ENCODE measurements at places on chromosomes 12 and 14.

DNA sequence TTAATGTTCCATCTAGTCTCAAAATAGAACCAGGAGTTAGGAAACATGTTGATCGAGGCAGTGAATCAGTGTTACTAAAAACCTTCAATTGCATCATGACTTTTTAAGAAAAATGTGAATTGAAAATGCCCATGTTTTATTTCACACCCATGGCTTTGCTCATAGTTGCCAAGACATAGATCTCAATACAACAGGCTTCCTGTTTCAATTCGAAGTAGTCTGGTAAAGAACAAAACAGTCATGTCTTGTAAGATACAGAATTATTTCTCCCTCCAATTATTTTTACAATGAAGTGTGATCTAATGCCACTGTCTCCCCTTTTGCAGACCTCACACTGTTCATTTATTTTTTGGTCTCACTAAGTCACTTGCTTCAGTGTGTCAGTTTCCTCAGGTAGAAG, 44.6 kb upstream of the FAR2 start:
- no peak for DNase-seq

DNA sequence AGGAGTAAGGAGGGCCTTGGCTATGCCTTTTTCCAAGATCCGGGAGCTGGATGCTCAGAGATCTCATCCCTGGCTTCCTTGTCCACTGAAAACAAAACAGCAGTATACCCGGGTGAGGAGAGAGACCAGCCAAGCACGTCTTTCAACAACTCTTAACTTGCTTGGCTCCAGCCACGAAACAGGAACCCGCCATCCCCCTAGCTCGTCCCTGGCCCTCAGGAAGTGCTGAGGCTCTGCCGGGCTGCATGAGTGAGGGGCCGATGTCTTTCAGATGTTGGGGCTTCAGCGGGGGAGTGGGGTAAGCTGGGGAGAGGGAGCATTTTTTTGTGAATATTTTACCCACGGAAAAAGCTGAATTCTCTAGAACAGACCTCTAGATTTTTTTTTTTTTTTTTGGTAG, 231.1 kb downstream of the CACNA1C start:
- no peak for DNase-seq

GRCh38 chr14:30355431-30355913, 203.5 kb upstream of the G2E3 start:
- no peak for DNase-seq

- no peak for DNase-seq
Observed at GRCh38 chr12:124759841-124760503, 103.7 kb downstream of the SCARB1 start.

- DNase-seq, result no peak
Observed at GRCh38 chr12:53052419-53053217, 2.8 kb downstream of the TNS2 start.

GRCh38 chr14:65959563-65960024, 526.6 kb upstream of the CCDC196 start:
- DNase-seq, result no peak

All from stimulated activated CD8-positive, alpha-beta memory T cell treated with anti-CD3 and anti-CD28 coated beads, Interleukin-4, amount 100 ng/mL, for 1 hour (primary cell).